Cardiac fibroblast (primary cell): ENCODE measurements at places on chromosomes 13 and 19.

DNA sequence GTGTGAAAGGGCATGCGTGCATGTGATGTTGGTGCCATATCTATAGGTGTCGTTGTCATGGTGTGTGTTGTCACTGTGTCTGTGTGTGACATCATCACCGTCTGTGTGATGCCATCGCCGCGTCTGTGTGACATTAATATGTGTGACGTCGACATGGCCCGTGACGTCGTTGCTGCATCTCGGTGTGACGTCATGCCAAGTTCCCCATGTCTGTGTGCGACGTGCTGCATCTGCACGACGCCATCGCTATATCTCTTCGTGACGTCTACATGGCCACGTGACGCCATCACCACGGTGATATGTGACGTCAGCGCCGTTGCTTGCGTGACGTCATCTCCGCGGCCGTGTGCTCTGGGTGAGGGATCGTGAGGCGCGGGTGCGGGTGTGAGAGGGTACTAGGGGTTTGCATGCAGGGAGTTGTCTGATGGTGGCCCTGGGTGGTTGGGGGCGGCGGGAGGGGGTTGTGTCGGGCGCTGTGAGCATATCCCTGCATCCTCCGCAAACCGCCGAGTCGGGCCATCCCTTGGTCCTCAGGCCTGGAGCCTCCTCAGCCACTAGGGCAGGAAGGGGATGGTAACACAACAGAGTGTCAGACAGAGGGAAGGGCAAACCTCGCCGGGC, 14.6 kb downstream of the GTPBP3 start:
- DNase-seq: no peak

GRCh38 chr13:22562116-22562515, 618.7 kb upstream of the SGCG start:
- no peak for DNase-seq

DNA sequence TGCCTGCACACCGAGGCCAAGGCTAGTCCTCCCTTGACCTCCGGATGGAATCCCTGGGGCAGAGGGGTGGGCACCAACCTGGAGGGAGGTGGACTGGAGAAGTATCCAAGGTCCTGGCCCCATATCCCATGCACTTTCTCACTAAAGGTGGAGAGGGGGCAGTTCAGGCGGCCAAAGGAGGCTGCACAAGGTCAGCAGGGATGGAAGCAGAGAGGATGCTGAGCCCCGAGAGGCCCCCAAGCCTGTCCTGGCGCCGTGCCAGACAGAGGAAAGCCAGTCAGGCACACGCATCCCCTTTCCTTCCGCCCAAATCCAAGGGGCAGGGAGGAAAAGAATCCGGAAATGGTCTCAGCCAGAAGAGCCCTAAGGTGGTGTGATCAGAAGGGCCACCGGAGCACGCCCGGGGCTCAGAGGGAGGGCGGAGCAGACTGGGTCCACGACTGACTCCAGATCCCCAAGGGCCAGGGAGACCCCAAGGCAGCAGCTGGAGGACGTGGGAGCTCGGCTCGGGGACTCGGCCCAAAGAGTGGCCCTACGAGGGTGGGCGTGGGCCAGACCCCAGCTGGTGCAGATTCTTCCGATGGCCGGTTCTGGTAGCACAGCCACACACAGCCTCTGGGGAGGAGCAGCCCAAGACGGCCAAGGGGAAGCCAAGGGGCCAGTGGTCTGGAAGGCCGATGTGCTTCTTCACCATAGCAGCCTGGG, 60.0 kb downstream of the MLLT1 start:
- DNase-seq: no peak

DNA sequence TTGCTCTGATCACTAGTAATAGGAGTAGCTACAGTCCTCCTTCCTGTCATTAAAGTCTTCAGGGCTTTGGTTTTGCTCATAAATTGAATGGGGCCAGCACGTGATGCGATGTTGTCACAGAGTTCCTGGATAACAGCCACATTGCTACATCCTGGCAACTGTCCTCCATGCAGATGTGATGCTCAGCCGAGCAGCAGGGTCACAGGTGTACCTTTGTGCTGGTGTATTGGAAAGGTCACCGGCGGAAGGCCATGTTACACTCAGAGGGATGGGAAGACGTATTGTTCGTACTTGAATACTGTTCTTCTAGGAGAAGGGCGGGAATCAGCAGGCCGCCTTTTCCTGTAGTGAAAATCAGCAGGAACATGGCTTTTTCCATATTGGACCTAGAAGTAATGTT, 713.8 kb upstream of the GPC6 start:
- DNase-seq: no peak

DNA sequence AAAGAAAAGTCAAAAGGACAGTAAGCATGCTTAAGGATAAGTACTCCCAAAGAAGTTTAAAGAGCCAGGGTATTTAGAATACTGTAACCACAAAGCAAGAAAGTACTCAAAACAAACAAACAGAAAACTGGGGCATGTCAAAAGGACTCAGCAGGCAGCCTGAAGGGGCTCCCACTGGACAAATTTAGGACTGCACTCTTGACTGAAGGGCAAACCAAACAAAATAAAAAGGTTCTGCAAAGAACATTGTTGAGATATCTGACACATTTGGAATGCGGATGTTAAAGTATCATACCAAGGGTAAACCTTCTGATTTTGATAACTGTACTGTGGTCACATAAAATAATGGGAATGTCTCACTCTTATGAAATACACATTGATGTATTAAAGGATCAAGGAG, 157.4 kb downstream of the TNFSF13B start:
- DNase-seq: peak; percentile 10

DNA sequence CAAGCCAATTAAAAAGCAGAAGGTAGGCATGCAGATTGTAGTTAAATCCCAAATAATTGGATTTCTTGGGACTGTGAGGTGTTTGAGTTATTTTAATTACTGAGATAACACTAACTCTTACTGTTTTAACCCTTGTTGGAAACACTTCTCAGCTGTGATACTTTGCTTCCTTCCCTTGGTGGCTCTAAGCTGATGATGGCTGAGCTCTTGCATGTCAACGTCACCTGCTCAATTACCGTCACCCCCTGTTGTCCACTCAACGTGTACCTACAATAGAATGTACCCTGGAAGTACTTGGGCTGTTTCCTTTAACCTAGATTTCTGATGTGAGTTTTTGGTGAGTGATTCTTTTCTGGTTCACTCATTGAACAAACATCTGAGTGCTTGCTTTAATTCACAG, 303.4 kb downstream of the SLC7A1 start:
- no peak for DNase-seq

- no peak for DNase-seq
Observed at GRCh38 chr19:44566984-44567383, 37.5 kb upstream of the CEACAM20 start.

GRCh38 chr19:10009714-10010224, 535 bp downstream of the COL5A3 start:
- DNase-seq: peak; percentile 9

DNA sequence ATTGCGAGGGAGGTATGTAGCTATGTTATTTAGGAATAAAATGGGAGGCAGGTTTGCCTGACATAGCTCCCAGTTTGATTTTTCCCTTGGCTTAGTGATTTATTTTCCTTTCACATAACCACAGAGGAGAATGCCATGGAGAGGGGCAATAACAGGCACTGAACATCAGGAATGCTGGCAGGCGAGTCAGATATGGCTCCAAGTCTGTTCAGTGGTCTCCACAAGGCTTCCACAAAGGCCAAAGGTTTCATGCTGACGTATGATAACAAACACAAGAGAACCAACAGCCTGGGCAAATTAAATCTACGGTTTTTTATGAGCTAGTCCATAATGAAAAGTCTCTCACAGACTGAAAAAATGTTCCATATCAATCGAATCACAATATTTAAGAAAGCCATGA, 66.7 kb downstream of the SUCLA2 start:
- no peak for DNase-seq

DNA sequence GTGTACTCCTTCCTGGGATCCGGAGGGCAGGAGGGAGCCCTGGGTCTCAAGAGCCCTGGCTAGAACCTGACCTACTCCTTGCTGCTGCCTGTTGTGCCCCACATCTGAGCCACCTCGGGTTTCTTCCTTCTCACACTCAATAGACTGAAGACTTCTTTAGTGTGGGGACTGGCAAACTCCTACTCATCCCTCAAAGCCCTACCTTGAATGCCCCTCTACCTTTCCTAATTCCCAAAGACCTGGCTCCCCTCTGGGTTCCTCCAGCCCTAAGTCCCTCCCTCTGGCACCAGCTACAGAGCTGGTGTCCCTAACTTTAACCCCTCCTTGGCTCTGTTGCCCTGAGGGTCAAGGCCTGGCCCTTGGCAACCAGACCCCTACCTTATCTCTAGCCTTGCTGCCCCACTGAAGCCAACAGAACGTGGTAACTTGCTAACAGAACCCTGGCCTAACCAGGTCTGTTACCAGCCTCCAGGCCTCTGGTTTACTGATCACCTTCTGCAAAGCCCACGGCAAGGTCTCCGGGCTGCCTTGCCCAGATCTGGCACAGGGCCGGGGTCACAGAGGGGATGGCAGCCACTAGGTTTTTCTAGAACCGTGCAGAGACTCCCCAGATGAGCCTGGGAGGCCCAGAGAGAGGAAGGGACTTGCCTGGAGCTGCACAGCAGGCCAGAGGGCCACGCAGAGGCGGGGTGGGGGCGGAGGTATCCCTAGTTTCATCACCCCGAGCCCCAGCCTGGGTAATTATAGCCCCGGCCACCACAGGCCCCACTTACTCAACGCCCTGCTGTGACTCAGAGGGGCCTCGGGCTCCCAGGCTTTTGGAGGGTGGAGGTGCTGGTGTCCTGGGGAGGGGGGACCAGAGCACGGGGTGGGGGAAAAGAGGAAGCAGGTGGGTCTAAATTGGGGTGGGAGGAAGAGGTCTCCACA, 15.3 kb downstream of the ZBTB7A start:
- DNase-seq: no peak

DNA sequence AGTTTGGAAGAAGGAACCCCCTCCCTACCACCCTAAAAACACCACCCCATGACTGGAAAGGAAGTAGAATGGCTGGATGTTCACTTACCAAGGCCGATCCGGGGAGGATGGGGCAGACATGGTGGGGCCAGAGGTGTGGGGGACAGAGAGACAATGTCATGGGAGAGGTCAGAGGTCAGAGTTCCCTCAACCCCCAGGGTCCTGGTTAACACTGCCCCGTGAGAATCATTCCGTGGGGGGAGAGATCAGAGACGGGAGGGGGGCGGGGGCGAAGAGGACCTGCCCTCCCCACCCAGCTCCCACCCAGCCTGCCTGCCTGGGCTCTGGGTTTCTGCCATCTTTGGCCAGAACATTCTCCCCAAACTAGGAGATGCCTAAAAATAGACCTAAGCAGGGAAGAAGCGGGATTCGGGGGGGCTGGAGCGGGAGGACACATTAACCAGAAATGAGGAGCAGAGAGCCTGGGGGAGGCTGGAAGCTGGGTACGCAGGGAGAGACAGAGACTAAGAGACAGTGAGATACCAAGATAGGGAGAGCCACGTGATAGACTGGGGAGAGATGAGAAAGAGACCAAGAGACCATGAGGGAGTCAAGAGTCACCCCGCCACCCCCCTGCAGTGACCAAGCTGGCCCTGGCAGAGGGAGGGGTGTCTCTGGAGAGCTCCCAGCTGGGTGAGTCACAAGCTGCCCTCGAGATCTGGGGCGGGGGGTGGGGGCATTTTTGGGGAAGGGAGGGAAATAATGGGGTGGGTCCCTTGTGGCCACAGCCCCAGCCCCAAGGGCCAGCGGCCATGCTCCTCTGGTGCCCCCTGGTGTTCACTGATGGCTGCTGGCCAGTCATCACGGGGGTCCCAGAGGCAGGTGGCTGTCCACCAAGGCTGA, 6.1 kb upstream of the KANK2 start:
- peak; percentile 84 for DNase-seq

DNA sequence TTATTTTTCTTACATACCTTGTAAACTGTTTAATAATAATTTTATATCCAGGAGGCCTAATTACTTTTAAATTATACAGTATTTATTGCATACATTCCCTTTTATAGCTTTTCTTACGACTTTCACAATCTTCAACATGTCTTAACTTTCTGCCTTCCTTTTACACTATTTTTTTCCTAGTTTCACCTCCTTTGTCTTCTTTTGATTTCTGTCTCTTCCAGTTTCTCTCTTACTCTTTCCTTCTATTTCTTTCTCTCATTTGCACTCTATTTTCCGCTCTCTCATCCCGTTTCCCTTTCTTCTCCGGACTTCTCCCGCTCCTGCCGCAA, 11.5 kb downstream of the ZNF552 start:
- DNase-seq: no peak

- DNase-seq: no peak
Observed at GRCh38 chr19:18225355-18225701, 910 bp downstream of the PDE4C start.

GRCh38 chr13:73259061-73260017, 200.5 kb downstream of the KLF5 start:
- peak; percentile 9 for DNase-seq

GRCh38 chr19:35404879-35405622, 34.2 kb downstream of the GPR42 start:
- peak; percentile 97 for DNase-seq

- peak; percentile 40 for DNase-seq
Observed at GRCh38 chr19:28706693-28707092, 506.3 kb downstream of the UQCRFS1 start.

- peak; percentile 100 for DNase-seq
Observed at GRCh38 chr13:110396913-110397381, 89.9 kb downstream of the COL4A2 start.

DNA sequence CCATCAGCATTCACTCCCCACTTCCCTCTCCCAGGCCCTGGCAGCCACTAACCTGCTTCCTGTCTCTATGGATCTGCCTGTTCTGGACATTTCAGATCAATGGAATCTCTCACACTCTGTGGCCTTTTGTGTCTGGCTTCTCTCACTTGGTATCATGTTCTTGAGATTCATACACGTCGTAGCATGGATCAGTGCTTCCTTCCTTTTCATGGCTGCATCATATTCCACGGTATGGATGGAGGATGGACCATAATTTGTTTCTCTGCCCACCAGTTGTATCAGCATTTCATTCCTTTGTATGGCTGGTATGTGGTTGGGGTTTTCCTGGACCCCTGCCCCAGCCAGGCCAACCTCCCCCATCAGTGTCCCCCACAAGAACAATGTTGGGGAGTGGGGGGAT, 36.2 kb downstream of the MYO9B start:
- no peak for DNase-seq

- DNase-seq: no peak
Observed at GRCh38 chr13:31826521-31826920, 87.2 kb downstream of the RXFP2 start.

- DNase-seq: no peak
Observed at GRCh38 chr13:48266701-48267639, 34.0 kb downstream of the ITM2B start.

GRCh38 chr19:17235971-17236777, 9.5 kb downstream of the NR2F6 start:
- peak; percentile 48 for DNase-seq

DNA sequence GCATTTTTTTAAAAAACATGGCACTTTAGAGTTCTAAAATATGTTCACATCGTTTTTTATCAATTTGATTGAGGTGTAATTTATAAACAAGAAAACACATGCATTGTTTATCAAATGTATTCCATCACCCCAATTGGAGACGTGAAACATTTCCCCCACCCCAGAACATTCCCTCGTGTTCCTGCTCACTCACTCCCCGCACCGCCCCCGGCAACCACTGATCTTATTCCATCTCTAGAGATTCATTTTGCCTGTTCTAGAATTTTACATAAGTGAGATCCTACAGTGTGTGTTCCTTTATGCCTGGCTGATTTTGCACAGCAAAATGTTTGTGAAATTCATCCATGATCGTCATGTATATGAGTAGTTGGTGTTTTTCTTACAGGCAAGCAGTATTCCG, 50.5 kb upstream of the KCTD15 start:
- no peak for DNase-seq

GRCh38 chr19:57664269-57665127, 4.2 kb upstream of the ZSCAN4 start:
- peak; percentile 76 for DNase-seq

- DNase-seq: peak; percentile 9
Observed at GRCh38 chr13:89923736-89924135, 1423.8 kb upstream of the MIR17HG start.

GRCh38 chr13:100633461-100633860, 41.1 kb downstream of the TMTC4 start:
- DNase-seq: peak; percentile 96
